ENCODE measurements at places on chromosomes 1 and 21. TPM values are rescaled to one million over a fixed set of nuclear protein-coding genes. Genes with fewer than 3 reads are reported as not detected.

CFHR3 gene
- not detected for total RNA-seq

SH3D21 gene
- total RNA-seq = 0.06 TPM

TNFAIP8L2 gene
- total RNA-seq = not detected

CAMK1G gene
- total RNA-seq = not detected

PALMD gene
- 0.21 TPM for total RNA-seq

PCP4L1 gene
- not detected for total RNA-seq

DNA sequence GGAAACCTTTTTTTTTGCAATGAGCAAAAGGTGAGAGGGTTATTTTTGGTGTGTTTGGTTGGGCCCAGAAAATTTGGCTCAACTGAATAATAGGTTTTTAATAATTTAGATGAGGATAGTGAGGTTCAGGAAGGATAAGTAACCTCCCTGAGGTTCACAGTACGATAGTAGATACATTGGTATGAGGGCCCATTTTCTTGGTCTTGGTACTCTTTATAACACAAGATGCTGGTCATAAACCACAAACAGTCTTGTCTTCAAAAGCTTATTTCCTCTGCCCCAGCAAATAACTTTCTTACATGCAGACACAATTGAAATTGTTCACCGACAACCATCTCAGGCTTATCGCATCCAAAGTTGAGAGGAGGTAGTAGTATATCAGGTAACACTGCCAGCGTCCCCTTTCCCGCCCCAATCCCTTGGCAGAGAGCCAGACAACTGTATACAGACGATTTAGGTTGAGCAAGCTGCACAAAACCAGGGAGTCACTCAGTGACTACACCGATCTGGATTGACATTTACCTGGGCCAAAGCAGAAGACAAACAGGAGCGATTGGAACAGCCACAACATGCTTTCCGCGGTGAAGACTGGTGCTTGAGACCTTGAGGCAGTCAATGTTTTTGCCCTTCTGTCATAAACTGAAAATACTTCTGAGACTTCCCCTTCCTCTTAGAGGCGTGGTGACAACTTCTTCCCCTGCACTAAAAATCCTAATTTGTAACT, at the start of gene SLAMF6:
TSS of gene SLAMF6 (minus strand) at position 634 of the 724 bp plus-strand sequence. CDS start at position 571, 63 bp downstream.
- no peak for DNase-seq

- DNase-seq = peak; percentile 29
These were observed 48.4 kb downstream of the COLGALT2 start for GRCh38 chr1:183989078-183989577.

- DNase-seq = no peak
These were observed 6.6 kb upstream of the RNU1-2 start for GRCh38 chr1:16888860-16889816.

DNA sequence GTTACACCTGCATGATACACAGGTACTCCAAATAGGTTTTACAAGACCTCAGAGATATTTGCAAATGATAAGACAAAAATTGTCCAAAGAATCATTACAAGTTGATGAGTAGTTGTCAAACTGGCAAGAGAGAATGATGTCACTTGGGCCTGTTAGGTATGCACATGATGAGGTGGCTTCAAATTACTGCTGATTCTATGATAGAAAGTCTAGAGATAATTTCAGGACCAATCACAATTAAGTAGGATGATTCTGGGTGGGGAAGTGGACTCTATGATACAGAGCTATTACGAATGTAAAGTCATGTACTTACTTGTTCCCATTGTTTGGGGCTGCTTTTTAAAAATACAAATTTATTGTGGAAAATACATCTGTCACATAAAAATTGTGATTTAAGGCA, 5.2 kb upstream of the SPRR1B start:
- DNase-seq = no peak

GRCh38 chr1:207050480-207051190, 373 bp downstream of the YOD1 start:
- DNase-seq = peak; percentile 83

GRCh38 chr1:215114154-215114933, 31.8 kb downstream of the KCNK2 start:
- peak; percentile 31 for DNase-seq

DNA sequence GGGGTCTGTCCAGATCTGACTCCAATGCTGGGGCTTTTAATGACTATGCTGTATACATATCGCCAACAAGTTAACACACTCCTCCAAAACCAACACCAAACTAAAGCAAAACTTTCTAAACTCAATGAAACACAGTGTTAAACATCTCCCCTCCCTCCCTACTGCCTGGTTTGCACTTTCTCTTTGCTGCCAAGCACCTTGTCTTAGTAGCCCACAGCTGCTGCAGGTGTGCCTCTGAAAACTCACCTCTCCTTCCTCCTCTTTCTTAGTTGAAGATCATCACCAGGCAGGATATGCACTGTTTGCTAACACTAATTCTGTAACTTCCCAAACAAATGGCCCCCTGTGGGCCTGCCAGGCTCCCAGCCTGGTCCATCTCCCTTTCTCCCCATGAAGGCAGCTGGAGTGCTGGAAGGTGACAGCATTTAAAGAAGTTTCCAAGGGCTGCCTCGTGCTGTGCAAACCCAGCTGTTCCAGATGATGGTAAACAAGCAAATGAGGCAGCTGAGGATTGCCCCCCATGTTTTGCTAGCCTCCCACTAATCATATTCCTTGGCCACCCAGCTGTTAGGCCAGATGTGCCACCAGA, 213.7 kb downstream of the ASTN1 start:
- no peak for DNase-seq

GRCh38 chr1:26450908-26451307, 18.8 kb downstream of the DHDDS start:
- DNase-seq = no peak

DNA sequence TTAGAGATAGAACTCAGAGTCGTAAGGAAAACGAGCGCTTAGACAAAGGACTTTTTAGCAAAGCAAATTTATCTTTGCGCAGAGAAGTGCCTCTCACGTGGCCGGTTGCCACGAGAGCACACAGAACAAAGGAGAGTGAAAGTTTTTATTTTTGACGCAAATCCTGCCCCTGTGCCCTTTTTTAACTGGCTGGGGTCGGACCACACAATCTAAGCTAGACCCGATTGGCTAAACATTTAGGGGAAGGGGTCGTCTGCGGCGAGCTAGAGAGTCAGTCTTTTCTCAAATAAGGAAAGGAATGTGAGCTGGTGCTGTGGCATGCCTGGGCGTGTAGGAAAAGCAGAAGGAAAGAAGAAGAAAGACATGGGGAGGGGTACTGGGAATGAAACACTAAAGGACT, 2.4 kb downstream of the KRTAP10-2 start:
- DNase-seq = no peak
